Stimulated activated CD4-positive, alpha-beta T cell treated with anti-CD3 and anti-CD28 coated beads, Interleukin-4, amount 100 ng/mL, for 4 hours (primary cell): ENCODE measurements at places on chromosomes 5 and 9.

DNA sequence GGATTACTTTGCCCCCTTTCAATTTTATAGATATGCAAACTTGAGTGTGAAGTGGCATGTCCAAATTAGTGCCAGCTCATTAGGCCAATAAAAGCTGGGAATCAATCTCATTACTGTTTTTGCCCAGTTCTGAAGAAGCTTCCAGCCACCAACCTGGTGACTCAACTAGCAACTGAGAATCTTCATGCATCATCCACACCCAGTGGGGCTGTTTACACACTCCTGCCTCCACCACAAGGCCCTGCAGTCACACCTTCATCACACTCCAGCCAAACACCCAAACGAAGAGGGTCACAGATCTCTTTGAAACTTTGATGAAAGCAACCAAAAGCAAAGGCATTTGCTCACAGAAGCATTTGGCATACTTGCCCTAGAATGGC lies 41.3 kb upstream of the S1PR3 start:
- no peak for DNase-seq

DNA sequence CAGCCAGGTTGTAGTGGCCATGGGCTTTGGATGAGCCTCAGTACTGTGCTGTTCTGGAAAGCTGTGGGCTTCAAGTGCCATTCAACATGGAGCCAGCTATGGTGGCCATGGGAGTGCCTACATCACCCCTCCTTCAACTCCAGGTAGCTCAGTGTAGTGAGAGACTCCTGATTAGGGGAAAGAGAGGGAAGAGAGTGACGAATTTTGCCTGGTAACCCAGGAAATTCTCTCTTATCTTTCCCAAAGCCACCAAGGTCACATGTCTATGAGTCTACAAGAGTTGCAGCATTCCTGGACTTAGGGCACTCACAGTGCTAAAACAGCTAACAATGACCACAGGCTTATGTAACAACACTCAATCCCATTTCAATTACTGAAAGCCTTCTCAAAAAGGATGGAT lies 81.7 kb upstream of the SPTLC1 start:
- DNase-seq, result no peak

GRCh38 chr9:82331079-82331478 lies 342.5 kb downstream of the SPATA31D1 start:
- no peak for DNase-seq

DNA sequence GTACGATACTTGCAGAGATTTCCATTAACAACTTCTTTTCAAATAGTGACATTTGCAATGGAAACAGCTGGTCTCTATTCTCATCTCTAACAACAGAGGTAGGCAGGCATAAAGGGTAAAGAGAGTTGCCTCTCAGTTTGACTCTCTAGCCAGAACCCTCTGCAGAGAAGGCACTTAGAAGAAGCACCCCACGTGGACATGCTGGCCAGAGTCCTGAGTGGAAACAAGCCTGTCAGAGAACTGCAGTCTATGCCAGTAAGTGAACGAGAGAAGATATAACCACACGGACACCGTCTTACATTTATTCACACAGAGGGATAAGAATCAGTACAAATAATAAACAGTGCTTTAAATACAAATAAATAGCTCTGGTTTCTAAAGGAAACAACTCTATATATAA lies 11.0 kb upstream of the LHX6 start:
- DNase-seq, result no peak

GRCh38 chr5:124511791-124512190 lies 234.6 kb downstream of the ZNF608 start:
- DNase-seq, result no peak

DNA sequence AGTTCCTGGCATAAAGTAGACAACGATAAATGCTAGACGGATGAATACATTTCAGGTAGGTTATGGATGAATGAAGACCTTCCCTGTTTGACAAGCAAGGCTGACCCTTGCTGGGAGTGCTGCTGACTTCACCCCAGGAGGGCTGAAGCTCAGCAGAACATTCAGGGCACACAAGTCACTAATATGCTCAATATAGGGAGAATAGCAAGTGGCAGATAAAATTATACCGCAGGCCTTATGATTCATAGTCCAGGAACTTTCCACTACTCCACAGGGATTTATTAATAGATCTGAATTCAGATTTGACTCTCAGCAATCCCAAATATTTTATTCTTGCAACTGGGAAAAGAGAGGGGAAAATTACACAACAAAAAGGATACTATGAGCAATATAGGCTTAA lies 38.2 kb upstream of the GRAMD2B start:
- DNase-seq, result no peak

- DNase-seq, result no peak
Measured at GRCh38 chr5:10567121-10567591, 3.3 kb downstream of the ANKRD33B start.
